ENCODE measurements at places on chromosomes 6 and 20. TPM values are rescaled to one million over a fixed set of nuclear protein-coding genes. Genes with fewer than 3 reads are reported as not detected.
A peak's percentile ranks its signal among the peaks of the same experiment; 100 is the strongest.

ARMH2 gene
- not detected for total RNA-seq

PCSK2 gene
- not detected for total RNA-seq

DNAH8 gene
- 0.02 TPM for total RNA-seq

CSTF1 gene
- total RNA-seq, result 15.5 TPM

SLC35D3 gene
- total RNA-seq, result not detected

SLC17A1 gene
- not detected for total RNA-seq

DEFB119 gene
- not detected for total RNA-seq

C6orf58 gene
- total RNA-seq, result not detected

DNA sequence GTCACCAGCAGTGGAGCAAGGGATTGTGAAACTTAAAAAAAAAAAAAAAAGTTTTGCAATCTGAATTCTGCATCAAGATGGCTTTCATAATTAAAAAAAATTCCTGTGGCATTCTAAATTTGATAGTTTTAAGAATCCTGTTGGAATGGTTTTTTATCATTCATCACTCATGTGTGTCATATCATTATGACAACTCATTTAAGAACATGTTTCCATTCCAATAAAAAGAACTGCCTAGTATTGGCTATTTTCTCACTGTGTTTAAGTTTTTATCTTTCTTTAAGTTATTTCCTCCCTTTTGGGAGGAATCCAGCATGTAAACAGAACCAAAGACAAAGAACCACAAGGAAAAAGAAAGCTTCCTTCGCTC lies 26.2 kb upstream of the RHAG start:
- no peak overlapping the region for H3K27ac ChIP-seq
- H3K4me1 ChIP-seq, result no peaks in the 10 kb centered on the region
- H3K4me3 ChIP-seq, result no peak overlapping the region
- DNase-seq, result no peak

- DNase-seq, result no peak
- H3K4me1 ChIP-seq, result peaks cover 22% of the 10 kb centered on the region
- no peak overlapping the region for H3K4me3 ChIP-seq
- no peaks in the 10 kb centered on the region for H3K27me3 ChIP-seq
These were observed 140.7 kb downstream of the ZDHHC14 start for GRCh38 chr6:157521362-157522335.

DNA sequence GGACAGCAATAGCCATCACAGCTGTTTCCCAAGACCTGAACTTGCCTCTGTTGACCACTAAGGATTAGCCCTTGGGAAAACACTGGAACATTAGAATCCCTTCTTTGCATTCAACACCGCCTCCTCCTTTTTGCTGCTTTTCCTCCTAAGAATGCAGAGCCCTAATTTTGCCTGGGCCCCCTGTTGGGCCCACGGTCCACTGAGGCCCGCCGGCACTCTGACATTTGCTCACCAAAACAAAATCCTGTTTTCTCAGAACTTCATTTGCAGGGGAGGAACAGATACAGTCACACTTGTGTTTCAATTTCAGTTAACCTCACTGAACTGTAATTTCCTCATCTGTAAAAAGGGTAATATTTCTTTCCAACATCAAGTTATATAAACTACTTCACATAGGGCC lies 116.0 kb upstream of the JARID2 start:
- H3K27ac ChIP-seq, result no peak overlapping the region
- H3K27me3 ChIP-seq, result no peaks in the 10 kb centered on the region
- DNase-seq, result no peak
- H3K4me3 ChIP-seq, result no peak overlapping the region
- H3K36me3 ChIP-seq, result no peaks in the 10 kb centered on the region

DNA sequence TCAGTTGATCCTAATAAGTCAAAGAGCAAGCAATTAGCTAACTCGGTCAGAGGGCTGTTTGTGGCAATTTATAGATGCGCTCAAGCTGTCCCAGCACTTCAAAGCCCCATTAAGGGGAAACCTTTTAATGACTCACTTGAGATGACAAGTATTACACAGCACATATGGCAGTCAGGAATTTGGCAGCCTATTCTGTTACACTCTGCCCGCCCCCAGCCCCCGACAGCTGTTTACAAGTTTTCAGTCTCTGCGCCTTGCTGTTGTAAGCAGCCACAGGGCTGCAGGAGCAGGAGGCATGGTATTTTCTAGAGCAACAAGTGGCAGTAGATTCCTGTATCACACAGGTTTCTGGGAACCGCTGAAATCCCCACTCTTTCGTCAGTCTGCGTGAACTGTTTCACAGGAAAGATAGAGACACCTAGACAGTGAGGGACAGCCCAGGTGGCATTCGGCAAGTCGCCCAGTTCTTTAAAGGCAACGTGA lies 263.0 kb downstream of the FOXC1 start:
- peaks cover 13% of the 10 kb centered on the region for H3K4me1 ChIP-seq
- H3K27me3 ChIP-seq, result peaks cover 3% of the 10 kb centered on the region
- no peak overlapping the region for H3K4me3 ChIP-seq
- no peaks in the 10 kb centered on the region for H3K36me3 ChIP-seq
- peak; percentile 30 for DNase-seq

- no peaks in the 10 kb centered on the region for H3K4me1 ChIP-seq
- H3K4me3 ChIP-seq, result no peak overlapping the region
- H3K27ac ChIP-seq, result no peak overlapping the region
These were observed 9.7 kb downstream of the COL12A1 start for GRCh38 chr6:75196081-75196687.

DNA sequence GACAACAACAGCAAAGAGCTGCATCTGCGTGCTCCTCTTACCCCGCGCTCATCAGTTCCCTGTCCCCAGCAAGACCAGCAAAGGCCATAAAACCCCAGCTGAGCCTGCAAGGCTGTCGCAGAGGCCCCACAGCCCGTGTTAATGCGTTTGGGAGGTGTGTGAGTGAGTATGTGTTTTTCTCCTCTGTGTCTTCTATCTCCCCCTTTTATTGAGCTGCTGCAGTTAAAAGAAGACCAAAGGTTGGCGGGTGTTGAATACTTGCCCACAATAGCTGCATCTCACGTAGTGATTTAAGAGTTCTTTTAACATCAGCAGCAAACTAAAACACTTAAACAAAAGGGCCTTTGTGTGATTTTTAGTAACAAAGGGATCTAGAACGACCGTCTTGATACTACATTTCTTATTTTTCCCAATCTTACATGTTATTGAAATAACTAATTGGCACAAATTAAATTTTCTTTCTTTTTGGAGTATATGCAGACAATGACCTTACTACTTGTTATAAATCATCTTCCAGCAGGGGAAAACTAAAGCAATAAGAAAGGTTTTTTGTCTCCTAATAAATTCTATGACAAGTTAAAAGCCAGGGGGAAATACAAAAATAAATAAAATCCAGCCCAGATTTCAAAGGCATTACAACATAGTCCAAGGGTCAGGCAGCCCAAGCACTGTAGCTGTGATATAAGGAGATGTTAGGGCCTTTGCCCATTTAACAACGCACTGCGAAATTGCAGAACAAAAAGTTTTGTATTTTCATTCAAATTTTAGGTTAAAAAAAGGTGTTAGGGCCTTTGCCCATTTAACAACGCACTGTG lies 27.2 kb upstream of the CNKSR3 start:
- no peak overlapping the region for H3K4me3 ChIP-seq
- no peak for DNase-seq
- H3K27me3 ChIP-seq, result no peaks in the 10 kb centered on the region
- no peaks in the 10 kb centered on the region for H3K4me1 ChIP-seq

DNA sequence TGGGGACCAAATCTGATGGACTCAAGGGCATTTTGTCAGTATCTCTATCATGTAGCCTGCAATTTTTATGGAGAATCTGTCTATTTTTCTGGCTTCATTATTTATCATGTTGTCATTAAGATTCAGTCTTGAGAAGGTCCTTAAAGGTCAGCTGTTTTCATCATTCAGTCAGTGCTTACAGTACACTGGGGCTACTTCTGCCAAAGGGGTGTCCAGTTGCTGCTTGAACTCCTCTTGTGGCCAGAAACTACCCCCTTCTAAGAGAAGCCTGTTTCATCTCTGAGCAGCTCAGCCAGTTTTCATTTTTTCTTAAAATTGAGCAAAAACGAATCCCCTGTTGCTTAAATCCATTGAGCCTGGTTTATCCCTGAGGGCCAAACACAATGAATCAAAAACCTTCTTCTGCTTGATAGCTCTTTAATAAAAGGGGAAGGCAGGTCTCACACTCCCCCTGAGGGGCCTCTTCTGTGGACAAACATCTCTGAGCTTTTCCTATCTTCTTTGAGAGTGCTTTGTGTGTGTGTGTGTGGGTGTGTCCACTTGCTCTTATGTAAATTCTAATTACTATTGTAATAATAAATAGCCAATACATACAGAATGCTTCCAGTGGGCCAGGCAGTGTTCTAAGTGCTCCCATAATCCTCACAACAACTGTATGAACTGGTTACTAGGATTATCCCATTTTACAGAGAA lies 172.2 kb downstream of the PLCB1 start:
- no peaks in the 10 kb centered on the region for H3K36me3 ChIP-seq
- H3K4me1 ChIP-seq, result peaks cover 14% of the 10 kb centered on the region
- H3K27ac ChIP-seq, result no peak overlapping the region
- H3K27me3 ChIP-seq, result no peaks in the 10 kb centered on the region
- no peak for DNase-seq

DNA sequence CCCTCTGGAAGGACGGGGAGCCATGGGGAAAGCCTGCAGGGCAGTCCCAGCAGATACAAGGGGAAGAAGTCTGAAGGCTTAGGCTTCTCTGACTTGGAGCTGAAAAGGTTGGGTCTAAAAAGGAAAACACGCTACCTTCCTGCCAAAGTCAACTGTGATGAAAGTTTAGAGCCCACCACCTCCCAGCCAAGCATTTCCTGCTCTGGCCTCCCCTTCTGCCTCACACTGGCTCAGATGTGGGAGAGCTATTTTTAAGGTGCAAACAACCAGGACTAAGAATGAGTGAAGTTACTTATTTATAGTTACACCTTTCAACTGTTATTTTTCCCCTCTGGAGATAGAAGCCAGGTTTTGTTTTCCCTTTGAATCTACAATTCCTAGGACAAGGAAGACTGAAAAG lies 21.2 kb downstream of the NEDD9 start:
- H3K4me1 ChIP-seq, result peaks cover 69% of the 10 kb centered on the region
- H3K4me3 ChIP-seq, result no peak overlapping the region
- peak overlapping the region; percentile 60 for H3K27ac ChIP-seq
- H3K27me3 ChIP-seq, result no peaks in the 10 kb centered on the region
- no peak for DNase-seq
- H3K36me3 ChIP-seq, result no peaks in the 10 kb centered on the region

- no peaks in the 10 kb centered on the region for H3K27me3 ChIP-seq
- H3K27ac ChIP-seq, result no peak overlapping the region
- H3K4me3 ChIP-seq, result no peak overlapping the region
- H3K4me1 ChIP-seq, result no peaks in the 10 kb centered on the region
These were observed 274.3 kb downstream of the COL12A1 start for GRCh38 chr6:74931558-74931957.

DNA sequence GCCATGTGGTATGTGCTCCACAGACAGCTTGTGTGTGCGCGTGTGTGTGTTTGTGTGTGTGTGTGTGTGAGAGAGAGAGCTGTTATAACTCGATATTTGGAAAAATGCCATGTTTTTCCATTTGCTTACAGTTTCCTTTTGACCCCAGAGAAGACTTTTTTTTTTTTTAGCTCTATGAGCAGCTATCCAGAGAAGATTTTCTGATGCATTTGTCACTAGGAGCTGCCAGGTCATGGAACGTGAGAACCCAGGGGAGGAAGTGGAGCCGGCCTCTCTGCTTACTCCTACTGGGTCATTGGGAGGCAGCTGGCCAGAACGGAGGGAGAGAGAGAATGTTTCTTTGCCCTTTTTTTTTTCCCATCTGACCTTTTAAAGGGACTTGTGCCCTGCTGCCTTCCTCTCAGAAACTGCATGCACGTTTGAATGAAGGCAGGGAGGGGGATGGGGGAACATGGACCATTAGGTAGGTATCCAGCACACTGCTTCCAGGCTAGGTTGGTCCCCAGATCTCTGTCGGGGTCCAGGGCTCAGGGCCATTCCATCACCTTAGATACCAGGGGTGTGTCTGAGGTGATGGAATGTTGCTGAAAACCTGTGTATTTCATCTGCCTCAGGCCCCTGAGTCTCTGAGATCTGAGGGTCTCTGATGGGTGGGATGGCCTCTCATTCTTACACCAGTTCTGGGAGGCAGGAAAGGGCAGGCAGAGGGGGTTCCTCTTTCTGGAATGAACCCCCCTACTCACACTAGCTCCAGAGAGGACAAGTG lies 11.2 kb upstream of the MRPS18A start:
- DNase-seq, result peak; percentile 92
- no peak overlapping the region for H3K4me3 ChIP-seq
- peak overlapping the region; percentile 65 for H3K27ac ChIP-seq
- peaks cover 51% of the 10 kb centered on the region for H3K4me1 ChIP-seq
- no peaks in the 10 kb centered on the region for H3K36me3 ChIP-seq

- H3K36me3 ChIP-seq, result no peaks in the 10 kb centered on the region
- no peak overlapping the region for H3K4me3 ChIP-seq
- H3K27me3 ChIP-seq, result no peaks in the 10 kb centered on the region
- no peak overlapping the region for H3K27ac ChIP-seq
These were observed 637.4 kb upstream of the MARCKS start for GRCh38 chr6:113219783-113220182.

- no peak for DNase-seq
- H3K4me3 ChIP-seq, result peak overlapping the region; percentile 54
- H3K36me3 ChIP-seq, result peaks cover 79% of the 10 kb centered on the region
- H3K4me1 ChIP-seq, result peaks cover 12% of the 10 kb centered on the region
These were observed 323.0 kb downstream of the ESR1 start for GRCh38 chr6:152130441-152130840.

DNA sequence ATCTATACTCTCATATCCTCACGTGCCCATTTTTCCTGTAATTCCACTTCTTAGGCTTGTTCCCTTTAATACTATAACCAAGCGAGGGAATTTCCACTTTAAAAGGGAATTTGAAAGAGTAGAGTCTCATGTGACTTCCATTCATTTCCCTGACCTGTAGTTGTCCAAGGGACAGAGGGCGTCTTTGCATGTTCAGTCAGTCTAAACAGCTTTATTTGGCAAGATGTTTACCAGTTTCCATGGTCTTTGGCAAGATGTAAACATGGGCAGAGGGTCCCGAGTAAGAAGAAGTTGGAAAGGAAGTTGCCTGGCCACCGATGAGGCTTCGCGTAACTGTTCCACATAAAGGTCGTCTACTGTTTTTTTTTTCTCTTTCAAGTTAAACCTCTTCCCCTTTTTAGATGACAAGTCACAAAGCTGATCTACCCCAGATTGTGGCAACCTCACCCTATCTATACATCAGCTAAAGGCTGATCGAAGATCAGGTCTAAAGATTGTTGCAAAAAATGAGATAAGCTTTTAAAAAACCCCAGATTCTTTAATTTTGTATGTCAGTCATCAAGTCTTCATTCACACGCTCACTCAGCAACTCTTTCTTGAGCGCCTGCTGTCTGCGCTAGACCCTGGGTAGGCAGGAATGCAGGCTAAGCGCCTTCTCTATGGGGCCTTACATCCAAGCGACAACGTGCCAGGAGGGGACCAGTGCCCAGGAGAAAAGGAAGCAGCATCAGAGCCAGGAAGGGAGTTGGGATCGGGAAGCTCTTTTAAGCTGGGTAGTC lies 31.7 kb upstream of the CCR6 start:
- no peaks in the 10 kb centered on the region for H3K4me1 ChIP-seq
- no peak overlapping the region for H3K4me3 ChIP-seq
- no peaks in the 10 kb centered on the region for H3K36me3 ChIP-seq

- no peak overlapping the region for H3K4me3 ChIP-seq
- DNase-seq, result no peak
- no peak overlapping the region for H3K27ac ChIP-seq
These were observed 51.5 kb downstream of the RPRD1B start for GRCh38 chr20:38085026-38085425.

GRCh38 chr6:113365191-113365590 lies 492.0 kb upstream of the MARCKS start:
- H3K4me3 ChIP-seq, result no peak overlapping the region
- H3K27ac ChIP-seq, result no peak overlapping the region
- no peaks in the 10 kb centered on the region for H3K4me1 ChIP-seq

GRCh38 chr20:46423882-46424482 lies 17.6 kb upstream of the ELMO2 start:
- no peak overlapping the region for H3K4me3 ChIP-seq
- H3K36me3 ChIP-seq, result no peaks in the 10 kb centered on the region
- no peak for DNase-seq
